ENCODE measurements at places on chromosomes 3 and 15.
A peak's percentile ranks its signal among the peaks of the same experiment; 100 is the strongest.

- DNase-seq = no peak
Measured at GRCh38 chr15:28960979-28961378, 75.2 kb downstream of the APBA2 start.

- no peak for DNase-seq
Measured at GRCh38 chr15:71379893-71380292, 264.6 kb downstream of the THSD4 start.

DNA sequence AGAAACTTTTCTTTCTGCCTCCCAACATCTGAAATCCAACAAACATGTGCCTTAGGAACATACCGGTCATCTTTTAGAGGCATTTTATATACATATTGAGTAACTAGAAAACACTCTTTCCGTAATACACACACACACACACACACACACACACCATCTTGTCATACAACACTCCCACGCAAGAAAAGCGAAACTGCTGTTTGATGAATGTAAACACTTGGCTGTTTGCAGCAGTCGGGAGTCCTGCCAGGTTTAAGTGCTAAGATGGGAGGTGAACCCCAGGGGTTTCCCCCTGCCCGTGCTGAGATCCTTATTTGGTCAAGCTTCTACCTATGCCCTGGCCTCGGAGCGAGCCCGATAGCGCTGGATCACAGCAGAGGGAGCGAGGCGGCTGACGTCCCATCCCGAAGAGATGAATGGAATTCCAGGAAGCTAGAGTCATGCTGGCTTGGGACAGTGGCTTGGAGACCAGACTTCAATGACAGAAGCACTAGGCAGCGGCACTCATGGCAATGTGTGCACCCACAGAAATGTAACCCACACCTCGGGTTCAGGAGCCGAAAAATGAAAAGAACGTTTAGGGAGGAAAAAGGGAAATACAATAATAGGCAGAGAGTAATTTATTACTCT lies 1.3 kb upstream of the THBS1 start:
- peak; percentile 92 for DNase-seq

DNA sequence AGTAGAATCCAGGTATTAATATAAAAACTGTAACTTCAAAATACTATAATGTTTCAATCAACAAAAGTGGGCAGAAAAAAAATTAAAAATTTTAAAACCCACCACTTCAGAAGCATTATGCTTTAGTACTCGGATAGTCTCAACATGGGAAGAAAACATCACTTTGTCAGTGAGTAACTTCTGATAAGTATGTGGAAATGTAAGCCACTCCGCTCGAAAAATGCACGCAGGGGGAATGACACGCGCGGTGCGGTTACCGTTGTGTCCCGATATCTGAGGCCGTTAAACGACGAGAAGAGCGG lies 656 bp downstream of the NGLY1 start:
- no peak for DNase-seq

DNA sequence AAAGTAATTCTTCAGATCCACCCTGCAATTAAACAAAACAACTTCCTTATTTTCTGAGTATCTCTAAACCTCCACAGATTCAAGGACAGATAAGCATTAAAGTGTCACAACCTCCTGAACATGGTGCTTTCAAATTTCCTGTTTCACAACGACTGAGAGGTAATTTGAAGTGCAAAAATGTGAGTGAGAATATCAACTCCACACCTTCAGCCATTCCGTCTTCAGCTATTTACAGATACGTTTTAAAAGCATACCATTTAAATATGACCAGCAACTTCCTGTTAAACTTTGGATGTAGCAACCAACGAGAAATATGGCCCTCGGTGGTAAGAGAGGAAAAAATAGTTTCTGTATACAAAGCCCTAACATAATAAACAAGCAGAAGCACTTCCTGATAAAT lies 32.1 kb upstream of the PCSK6 start:
- no peak for DNase-seq

DNA sequence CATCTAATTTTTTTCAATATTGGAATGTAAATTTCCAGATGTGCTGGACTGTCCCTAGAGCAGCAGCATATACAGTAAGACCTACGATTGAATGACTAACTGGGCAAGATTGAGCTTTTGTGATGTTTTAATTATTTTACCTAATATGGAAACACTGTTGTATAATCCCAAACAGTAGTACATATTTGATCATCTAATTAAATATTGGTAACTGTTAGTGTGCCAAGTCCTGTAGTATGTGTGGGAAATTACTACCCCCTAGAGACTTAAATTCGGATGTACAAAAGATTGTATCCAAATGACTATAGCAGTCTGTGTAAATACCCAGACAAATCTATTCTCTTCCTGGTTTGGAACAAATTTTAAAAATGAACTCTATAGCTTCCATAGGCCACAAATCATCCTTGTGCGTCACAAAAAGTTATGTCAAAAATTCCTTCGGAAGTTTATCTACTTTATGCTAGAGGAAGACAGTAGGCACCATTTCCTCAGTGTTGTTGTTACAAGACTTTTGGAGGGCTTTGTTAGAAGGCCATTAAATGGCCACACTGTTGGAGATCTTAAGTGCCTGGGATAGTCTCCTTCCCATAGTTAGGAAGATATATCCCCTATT lies 41.6 kb downstream of the NKIRAS1 start:
- DNase-seq = no peak

GRCh38 chr3:184148076-184148475 lies 7.1 kb upstream of the DVL3 start:
- no peak for DNase-seq

GRCh38 chr15:87212041-87212440 lies 1044.5 kb downstream of the NTRK3 start:
- no peak for DNase-seq

DNA sequence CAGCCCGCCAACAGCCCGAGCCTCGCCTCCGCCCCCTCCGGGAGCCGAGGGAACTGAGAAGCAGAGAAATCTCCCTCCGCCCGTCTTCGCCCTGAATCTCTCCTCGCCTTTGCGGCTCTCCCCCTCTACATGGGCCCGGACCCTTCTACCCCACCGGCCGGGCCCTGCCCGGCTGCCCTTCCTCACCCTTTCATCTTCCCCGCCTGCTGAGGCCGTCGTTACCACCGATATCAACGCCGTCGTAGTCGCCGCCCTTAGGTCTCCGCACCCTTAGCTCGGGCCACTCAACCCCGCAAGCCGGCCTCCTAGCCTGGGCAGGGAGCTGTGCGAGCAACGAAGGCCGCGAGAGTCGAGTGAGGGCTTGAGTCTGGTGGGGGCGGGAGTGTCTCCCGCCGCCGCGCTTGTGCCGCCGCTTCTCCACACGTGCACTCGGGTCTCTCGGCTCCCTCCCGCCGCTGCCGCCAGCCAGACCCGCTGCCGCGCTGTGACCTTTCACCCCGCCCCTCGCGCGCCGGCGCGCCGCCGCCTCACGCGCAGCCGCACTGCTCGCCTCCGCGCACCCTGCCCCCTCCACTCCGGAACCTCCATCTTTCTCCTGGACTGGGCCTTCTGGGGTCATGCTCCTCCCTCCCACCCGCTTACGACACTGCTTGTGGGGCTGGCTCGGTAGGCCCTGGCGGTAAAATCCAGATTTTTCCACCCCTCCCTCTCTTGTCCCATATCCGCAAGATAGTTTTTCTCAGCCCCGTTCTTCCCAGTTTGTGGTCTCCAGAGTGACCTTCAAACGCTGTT lies at the start of gene NAA50:
TSS of gene NAA50 (minus strand) at position 494 of the 792 bp plus-strand sequence. CDS start at position 194, 300 bp downstream.
- DNase-seq = no peak

- DNase-seq = no peak
Measured at GRCh38 chr3:107969994-107970819, 120.6 kb downstream of the CD47 start.

- DNase-seq = no peak
Measured at GRCh38 chr15:39888243-39888642, 31.8 kb downstream of the GPR176 start.

- no peak for DNase-seq
Measured at GRCh38 chr3:22262386-22262785, 511.4 kb upstream of the ZNF385D start.

GRCh38 chr3:17544632-17545031 lies 197.8 kb downstream of the TBC1D5 start:
- DNase-seq = no peak

- peak; percentile 52 for DNase-seq
Measured at GRCh38 chr3:42247576-42248027, 18.4 kb downstream of the CCK start.

DNA sequence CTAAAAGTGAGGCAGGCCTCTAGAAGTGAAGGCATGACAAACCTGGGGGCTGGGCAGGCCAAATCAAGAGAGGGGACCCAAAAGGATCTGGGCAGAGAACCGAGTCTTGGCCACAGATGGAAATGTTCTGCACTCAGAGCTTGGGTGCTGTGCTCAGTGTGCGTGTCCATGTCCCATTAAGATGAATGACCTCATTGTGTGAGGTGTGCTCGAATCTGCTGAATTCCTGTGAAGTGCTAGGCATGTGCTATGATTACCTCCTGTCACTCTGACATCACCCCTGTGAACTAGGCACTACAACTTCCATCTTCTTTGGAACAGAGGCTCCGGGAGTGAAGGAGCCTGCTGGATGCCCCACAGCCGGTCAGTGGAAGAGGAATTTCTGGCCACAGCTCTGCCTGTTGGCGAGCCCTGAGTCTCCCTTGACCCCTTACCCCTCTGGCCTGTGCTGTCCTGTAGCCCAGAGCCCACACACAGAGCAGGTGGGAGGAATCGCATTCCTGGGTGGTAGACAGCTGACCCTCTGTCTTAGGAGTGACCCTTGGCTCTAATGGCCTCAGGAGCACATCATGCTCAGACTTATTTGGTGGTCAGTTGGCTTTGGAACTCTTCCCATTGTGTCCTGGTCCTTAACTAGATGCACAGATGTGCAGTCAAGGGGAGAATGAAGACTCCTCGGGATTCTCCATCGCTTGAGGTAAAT lies 67.6 kb upstream of the CTDSPL start:
- DNase-seq = no peak

GRCh38 chr15:29103824-29104565 lies 165.6 kb downstream of the NSMCE3 start:
- no peak for DNase-seq

DNA sequence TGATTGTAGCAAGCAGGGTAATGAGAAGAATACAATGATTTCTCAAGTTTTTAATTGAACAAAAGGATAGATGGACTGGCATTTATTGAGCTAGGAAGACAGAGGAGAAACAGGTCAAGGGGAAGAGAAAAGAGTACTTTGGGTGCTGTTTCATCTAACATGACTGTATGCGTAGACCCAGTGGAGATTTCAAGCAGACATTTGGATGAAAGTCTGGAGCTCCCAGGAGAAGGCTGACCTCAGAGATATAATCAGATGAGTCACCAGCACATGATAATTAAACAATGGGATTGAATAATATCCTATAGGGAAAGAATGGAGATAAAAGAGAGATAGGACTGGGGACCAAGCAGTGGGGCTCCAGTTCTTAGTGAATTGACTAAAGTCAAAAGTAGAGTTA lies 194.9 kb downstream of the ARRDC4 start:
- no peak for DNase-seq

- DNase-seq = no peak
Measured at GRCh38 chr3:70277304-70277703, 35.1 kb downstream of the MDFIC2 start.

GRCh38 chr3:29581311-29581710 lies 300.4 kb downstream of the RBMS3 start:
- no peak for DNase-seq

DNA sequence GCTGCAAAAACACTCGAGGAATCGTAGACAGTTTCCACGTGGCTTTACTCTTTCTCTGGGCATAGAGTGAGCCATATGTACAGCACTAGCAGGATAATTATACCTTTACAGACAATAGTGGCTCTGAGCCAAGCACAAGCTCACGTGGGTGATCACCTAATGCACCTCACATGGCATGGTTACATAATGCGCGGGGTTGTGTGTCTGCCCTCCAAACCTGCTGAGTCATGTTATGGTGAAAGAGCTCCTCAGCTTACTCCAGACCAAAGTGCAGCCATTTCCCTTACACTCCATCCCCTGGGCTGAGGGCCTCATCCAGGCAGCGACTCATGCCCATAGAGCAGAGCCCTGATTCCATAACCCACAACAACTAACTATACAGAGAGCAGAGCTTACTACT lies 1458.4 kb upstream of the CADM2 start:
- no peak for DNase-seq

DNA sequence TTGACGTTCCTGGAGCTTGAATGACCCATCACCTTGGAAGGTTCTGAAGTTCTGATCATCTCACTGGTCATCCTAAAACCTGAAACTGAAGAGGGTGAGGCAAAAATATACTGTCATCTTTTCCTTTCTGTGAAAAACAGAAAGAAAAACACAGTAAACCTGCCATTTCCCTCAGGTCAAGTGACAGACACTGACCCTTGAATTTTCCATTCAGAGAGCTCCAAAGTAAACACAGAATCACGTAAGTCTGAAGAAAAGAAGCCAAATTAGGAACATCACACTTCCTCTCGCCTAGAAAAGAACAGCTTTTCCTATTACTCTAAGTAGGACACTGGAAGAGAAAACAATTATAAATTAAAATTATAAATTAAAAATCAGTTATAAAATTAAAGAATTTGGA lies 78.7 kb upstream of the TGFBR2 start:
- no peak for DNase-seq

DNA sequence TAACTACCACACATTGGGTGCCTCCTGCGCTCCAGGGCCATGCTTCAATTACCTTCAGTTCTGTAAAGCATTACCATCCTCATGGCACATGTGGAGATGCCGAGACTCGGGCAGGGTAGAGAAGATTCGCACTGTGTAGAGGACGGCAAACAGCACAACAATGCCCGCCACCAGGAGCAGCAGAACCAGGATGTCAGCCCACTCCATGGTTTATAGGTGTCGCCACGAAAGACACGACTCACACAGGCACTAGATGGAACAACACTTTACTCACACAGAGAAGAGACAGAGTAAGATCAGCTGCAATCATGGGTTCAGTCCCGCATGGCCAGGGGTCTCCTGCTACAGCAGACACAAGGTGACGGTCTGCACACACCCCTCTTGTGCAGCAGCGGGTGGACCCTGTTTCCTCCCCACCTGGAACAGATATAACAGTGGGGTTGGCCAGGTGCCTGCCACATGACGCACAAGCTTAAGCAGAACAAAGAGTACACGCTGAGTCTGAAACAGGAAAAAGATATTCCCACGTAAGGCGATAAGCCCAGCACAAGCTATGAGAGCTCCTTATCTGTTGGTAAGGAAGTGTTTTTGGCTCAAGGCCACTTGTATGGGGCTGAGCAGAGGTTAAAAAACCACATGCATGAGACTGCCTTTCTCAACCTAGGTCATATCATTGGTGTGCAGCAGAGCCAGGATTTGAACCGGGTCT lies 2.5 kb upstream of the TBC1D21 start:
- DNase-seq = no peak

DNA sequence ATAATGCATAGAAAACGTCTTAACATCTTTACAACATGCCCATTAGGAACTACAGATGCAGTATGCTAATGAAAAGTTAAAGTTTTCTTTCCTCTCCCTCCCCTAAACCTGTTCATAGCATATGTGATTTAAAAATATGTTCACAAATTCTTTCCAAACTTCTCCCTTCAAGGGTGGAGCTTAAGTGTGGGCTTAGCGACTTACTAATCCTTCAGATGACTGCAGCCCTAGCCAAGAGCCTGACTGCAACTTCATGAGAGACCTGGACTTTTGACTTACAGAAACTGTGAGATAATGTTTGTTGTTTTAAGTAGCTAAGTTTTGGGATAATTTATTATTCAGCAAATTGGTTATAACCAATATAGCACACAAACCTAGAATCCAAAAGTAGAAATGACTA lies 22.0 kb upstream of the ANXA2 start:
- no peak for DNase-seq

GRCh38 chr3:48069339-48069738 lies 53.1 kb upstream of the MAP4 start:
- DNase-seq = no peak

Data from iPS DF 6.9 (cell line).